Dermis lymphatic vessel endothelial cell (primary cell): ENCODE measurements at places on chromosomes 3 and 15. TPM values are rescaled to one million over a fixed set of nuclear protein-coding genes. Genes with fewer than 3 reads are reported as not detected.

Gene ANKRD34C
- total RNA-seq = not detected in 2 replicates

Gene FSIP1
- total RNA-seq = 0.43 and 0.69 TPM in 2 replicates

Gene BCL2A1
- 0.09 TPM in 1 of 2 replicates, not detected in the other for total RNA-seq

Gene GNB4
- 75.2 and 83.8 TPM in 2 replicates for total RNA-seq

Gene GOLGA8N
- 0.87 and 1.4 TPM in 2 replicates for total RNA-seq

Gene EPHA3
- total RNA-seq = under 0.01 and 0.11 TPM in 2 replicates

Gene ATP8B4
- 0.69 and 1.5 TPM in 2 replicates for total RNA-seq

Gene EPHB1
- 1.6 and 2.1 TPM in 2 replicates for total RNA-seq

Gene AGTR1
- total RNA-seq = not detected in 2 replicates

Gene MUSTN1
- total RNA-seq = 0.11 TPM in 1 of 2 replicates, not detected in the other

Gene SIDT1
- 0.09 TPM in 1 of 2 replicates, not detected in the other for total RNA-seq

Gene ADGRG7
- total RNA-seq = not detected in 2 replicates

Gene LRRC31
- not detected in 2 replicates for total RNA-seq

Gene P2RY1
- total RNA-seq = 1.1 and 2.9 TPM in 2 replicates

Gene CSPG5
- total RNA-seq = 0.11 and 0.26 TPM in 2 replicates

Gene NFKBIZ
- 9.3 and 31.9 TPM in 2 replicates for total RNA-seq

Gene ALPK3
- 24.5 and 29.4 TPM in 2 replicates for total RNA-seq

Gene CD86
- total RNA-seq = not detected in 2 replicates

Gene ANKRD63
- total RNA-seq = not detected in 2 replicates

Gene C3orf52
- 8.6 and 16.8 TPM in 2 replicates for total RNA-seq

Gene GOLGA6L4
- total RNA-seq = 1.1 and 1.6 TPM in 2 replicates

Gene TMEM108
- 0.09 TPM in 1 of 2 replicates, not detected in the other for total RNA-seq

Gene STRIT1
- total RNA-seq = not detected in 2 replicates

Gene MAP2K1
- 27.1 and 28.5 TPM in 2 replicates for total RNA-seq
